Retina (tissue), 1 donor: ENCODE measurements at places on chromosomes 16 and 17.

DNA sequence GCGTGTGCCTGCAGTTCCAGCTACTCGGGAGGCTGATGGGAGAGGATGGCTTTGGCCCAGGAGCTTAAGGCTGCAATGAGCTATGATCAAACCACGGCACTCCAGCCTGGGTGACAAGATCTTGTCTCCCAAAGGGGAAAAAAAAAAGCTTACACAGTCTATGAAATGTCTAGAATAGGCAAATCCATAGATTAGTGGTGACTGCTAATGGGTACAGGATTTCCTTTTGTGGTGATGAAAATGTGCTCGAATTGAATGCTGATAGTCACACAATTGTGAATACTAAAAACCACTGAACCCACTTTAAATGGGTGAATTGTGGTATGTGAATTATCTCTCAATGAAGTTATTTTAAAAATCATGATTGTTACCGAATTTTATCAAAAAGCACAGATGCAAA is 14.9 kb downstream of the USP7 start:
- DNase-seq, result no peak

DNA sequence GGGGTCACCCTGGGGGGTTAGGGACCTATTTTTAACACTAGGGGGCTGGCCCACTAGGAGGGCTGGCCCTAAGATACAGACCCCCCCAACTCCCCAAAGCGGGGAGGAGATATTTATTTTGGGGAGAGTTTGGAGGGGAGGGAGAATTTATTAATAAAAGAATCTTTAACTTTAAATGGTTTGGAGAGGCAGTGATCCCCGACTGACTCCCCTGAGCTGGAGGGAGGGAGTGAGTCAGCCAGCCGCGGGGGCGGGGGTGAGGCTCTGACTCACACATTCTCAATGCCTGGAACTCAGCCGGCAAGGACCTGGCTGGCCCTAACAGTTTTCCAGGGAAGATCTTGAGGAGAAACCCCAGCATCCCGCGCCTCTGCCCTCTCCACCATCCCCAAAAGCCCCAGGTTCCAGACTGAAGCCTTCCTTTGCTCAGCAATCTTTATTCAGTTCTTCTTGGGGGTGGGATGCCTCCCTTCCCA is 1.5 kb downstream of the HCFC1R1 start:
- no peak for DNase-seq

DNA sequence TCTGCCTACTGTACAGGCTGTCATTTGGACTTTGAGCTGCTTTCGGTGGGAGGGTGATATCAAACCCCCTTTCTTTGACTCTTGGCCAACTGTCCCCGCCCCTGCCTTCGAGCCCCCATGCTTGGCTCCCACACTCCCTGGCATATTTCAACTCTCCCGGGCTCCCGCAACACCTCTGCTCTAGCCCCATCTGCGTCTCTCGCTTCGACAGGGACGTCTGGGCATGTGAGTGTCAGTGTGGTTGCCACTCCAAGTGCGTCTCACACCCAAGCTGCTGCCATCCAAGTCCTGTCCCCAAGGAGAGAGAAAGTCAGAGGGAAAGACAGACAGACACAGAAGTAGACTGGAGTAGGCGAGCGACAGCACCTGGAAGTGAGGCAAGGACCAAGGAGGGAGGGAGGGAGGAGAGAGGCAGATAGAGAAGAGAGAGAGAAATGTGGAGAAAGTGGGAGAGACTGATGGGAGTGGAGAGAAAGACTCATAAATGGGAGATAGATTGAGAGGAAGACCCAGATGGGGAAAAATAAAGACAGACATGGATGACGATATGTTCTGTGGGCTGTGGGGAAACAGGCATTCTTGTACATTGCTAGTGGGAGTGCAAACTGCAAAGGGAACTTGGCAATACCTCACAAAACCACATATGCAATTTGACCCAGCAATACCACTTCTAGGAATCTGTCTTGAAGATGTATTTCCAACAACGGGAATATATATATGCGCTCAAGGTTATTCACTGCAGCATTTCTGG is 11.8 kb downstream of the STARD3 start:
- DNase-seq, result no peak

DNA sequence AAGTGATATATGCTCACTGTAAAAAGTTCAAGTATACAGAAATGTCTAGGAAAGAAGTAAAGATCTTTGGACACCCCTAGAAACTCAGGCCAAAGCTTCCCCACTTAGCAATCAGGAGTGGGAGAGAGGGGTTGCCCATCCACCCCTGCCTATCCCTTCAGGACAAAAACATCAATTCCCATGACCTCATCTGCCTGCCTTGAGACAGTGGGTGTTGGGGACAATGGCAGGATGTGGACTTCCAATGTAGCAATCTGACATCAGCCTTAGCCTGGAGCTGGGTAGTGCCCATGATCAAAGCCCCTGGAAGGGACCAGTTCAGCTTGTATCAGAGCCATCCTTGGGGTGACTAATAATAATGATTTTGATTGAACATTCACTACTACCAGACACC is 18.1 kb downstream of the ITPRIPL2 start:
- DNase-seq, result no peak
